Endothelial cell (in vitro differentiated cells): ENCODE measurements at places on chromosomes 3 and 15. TPM values are rescaled to one million over a fixed set of nuclear protein-coding genes. Genes with fewer than 3 reads are reported as not detected.

DNA sequence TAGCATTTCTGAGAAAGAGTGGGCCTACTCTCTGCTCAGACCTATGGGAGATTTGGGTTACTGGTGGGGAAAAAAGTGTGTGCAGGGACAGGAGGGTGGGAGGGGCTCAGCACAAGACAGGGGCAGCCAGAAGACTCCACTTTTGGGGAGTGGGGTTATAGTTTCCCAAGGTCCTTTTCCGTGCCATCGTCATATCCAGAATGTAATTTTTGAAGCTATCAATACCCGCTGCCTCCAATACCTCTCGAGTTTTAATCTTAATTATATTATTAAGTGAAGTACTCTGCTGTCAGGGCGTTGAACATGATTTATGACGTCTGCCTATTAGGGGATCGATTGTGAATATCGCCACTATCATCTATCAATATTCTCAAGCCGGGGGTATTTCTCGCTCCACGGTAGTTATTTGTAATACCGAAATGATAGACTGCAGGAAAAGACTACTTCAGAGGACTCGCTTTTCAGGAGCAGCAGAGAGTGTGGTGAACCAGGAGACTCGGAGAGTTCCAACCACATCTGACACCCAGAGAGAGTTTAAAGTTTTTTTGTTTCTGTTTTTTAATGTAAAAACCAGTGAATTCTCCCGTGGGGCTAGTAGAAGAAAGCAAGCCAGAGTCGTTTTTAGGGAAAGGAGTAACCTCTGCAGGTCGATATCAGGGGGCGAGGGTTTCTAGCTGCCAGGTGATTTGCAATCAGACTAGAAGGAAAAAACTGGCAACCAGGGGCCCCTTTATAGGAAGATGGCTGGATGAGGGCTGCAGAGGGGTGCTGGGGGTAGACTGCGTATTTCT, 20.6 kb downstream of the NR2F2 start:
- H3K4me1 ChIP-seq = peaks cover 53% of the 10 kb centered on the region
- H3K4me3 ChIP-seq = no peak overlapping the region
- H3K27ac ChIP-seq = no peak overlapping the region
- peaks cover 3% of the 10 kb centered on the region for H3K36me3 ChIP-seq

DNA sequence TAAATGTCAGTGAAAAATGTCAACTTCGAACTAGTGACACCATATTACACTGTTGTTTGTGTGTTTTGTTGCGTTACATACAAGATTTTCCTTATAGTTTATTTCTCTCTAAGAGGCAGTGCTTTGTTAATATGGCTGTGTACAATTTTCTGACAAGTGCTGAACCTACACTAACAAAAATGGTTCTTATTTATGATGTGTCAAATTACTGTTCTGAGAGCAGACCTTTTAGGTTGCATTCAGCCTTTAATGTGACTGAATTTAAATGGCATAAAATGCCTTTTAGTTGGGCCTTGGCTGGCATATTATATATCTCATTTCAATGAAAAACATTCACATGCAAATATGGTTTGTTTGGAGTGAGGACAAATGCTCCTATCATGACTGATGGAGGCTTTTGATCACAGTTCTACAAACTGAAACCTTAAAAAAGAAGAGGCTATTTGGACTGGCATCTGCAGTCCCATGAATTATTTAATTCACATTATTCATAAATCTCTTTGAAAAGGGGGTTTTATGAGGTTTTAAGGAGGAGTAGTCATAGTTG, 750.6 kb downstream of the CADM2 start:
- no peak for DNase-seq
- no peak overlapping the region for H3K4me3 ChIP-seq
- H3K27me3 ChIP-seq = no peaks in the 10 kb centered on the region
- no peaks in the 10 kb centered on the region for H3K36me3 ChIP-seq
- no peak overlapping the region for H3K27ac ChIP-seq

DNA sequence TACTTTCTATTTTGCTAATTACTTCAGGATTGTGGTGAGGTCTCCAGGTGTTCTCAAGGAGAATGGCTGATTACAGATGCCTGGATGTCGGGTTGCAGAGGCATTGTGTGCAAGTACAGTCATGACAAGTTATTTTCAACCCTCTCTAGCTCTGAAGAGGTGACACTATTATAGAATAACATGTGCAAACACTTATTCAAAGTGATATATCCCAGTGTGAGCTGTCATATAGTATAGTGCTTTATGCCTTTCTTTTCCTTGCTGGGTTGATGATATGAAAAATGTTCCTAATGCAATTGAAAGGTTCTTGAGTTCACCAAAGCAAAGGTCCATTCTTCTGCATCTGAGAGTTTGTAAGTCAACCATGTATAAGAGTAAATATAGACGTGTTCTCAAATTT, 167.2 kb downstream of the SPATA16 start:
- no peaks in the 10 kb centered on the region for H3K27me3 ChIP-seq
- DNase-seq = no peak
- H3K4me3 ChIP-seq = no peak overlapping the region
- no peaks in the 10 kb centered on the region for H3K36me3 ChIP-seq
- H3K4me1 ChIP-seq = no peaks in the 10 kb centered on the region

DNA sequence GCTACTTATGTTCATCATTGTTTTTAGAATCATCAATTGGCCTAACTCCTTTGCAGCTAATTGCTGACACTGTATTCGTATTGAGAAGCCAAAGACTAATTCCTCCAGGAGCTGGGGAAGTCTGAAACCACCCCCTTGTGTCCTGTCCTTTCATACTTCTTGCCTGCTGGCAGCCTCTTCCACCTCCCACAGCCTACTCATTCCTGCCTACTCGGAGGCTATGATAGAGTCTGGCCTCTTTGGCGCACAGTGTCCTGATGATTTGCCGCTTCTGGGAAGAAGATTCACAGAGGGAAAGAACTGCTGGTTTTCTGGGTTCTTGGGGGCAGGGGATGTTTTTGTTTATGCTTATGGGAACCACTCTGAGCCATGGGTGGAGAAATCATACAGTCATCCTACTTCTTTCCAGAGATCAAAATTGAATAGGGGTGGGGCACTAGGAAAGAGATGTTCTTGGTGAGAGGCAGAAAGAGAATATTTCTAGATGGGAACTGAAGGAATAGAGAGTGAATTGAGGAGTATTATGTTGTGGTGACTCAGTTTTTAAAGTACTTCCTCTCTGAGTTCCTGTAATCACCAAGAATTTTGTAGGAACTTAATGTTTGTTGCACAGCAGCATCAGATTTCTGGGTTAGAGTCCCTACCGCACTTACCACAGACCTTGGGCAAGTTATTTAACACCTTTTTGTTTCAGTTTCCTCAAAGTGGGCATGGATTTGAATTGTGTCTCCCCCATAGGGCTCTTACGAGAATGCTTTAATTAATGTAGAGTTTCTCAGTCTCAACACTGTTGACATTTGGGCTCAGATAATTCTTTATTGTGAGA, 22.1 kb upstream of the SCAANT1 start:
- peak overlapping the region; percentile 91 for H3K27ac ChIP-seq
- H3K4me1 ChIP-seq = peaks cover 45% of the 10 kb centered on the region
- H3K27me3 ChIP-seq = peaks cover 1% of the 10 kb centered on the region
- peak; percentile 9 for DNase-seq

GRCh38 chr3:55144015-55144673, 216.3 kb upstream of the LRTM1 start:
- no peaks in the 10 kb centered on the region for H3K4me1 ChIP-seq
- H3K27ac ChIP-seq = no peak overlapping the region
- no peak for DNase-seq
- no peak overlapping the region for H3K4me3 ChIP-seq

GOLGA8F gene
- total RNA-seq = not detected

AMOTL2 gene
- total RNA-seq = 46.5 TPM

KY gene
- total RNA-seq = not detected
